ENCODE measurements at places on chromosomes 12 and 14.
A peak's percentile ranks its signal among the peaks of the same experiment; 100 is the strongest.

GRCh38 chr14:73232984-73233383 is 4.3 kb upstream of the PAPLN start:
- no peak for DNase-seq

DNA sequence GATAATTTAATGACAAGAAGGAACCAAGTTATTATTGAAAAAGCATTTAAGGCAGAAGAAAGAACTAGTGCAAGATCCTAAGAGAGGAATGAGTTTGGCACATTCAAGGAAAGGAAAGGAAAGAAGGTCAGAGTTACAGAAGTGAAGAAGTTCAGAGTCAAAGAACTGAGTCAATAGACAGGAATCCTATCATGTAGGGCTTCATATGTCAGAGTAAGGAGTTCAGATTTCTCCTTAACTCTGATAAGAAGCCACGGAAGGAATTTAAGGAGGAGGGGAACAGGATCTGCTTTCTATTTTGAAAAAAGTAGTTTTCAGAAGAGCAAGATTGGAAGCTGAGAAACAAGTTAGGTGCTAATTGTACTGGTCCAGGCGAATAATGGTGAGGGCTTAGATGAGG is 223.1 kb upstream of the FOXN3 start:
- no peak for DNase-seq

DNA sequence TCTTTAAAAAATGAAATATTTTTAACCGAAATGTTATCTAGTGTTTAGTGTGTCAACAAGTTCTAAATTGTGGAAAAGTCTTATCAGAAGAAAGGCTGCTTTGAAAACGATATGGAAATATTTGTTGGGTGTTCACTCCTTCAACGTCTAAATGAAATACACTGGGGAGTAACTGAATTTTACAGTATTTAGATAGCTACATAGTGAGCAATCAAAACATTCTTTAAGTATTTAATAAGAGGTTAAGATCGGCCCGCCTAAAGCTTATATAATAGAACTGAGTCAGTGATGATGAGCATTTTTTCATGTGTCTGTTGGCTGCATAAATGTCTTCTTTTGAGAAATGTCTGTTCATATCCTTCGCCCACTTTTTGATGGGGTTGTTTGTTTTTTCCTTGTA is 228.3 kb downstream of the RAD51B start:
- no peak for DNase-seq

GRCh38 chr14:88975043-88975830 is 150.8 kb downstream of the TTC8 start:
- DNase-seq, result no peak

DNA sequence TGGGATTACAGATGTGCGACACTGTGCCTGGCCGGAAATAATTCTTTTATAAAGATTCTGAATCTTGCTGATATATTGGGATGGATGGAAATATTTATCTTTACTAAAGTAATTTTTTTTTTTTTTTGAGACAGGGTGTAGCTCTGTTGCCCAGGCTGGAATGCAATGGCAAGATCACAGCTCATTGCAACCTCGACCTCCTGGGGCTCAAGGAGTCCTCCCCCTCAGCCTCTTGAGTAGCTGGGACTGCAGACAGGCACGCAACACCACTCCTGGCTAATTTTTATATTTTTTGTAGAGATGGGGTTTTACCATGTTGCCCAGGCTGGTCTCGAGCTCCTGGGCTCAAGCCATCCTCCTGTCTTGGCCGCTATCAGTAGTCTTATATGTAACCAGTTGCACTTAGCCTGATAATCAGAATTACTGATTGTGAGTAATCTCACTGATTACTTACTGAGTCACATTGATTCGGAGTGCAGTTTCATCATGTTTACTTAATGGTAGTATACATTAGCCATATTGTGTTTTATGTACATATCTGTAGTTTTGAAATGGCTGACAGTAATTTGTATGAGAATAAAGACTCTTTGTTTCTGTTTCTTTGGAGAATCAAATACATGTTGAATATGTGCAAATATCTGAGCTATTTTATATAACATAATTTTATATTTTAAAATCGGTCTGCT is 50.4 kb upstream of the LRTM2 start:
- no peak for DNase-seq

- DNase-seq, result no peak
Measured at GRCh38 chr14:47189911-47190484, 485.4 kb downstream of the MDGA2 start.

GRCh38 chr12:126668538-126668937 is 1598.4 kb upstream of the TMEM132C start:
- no peak for DNase-seq

DNA sequence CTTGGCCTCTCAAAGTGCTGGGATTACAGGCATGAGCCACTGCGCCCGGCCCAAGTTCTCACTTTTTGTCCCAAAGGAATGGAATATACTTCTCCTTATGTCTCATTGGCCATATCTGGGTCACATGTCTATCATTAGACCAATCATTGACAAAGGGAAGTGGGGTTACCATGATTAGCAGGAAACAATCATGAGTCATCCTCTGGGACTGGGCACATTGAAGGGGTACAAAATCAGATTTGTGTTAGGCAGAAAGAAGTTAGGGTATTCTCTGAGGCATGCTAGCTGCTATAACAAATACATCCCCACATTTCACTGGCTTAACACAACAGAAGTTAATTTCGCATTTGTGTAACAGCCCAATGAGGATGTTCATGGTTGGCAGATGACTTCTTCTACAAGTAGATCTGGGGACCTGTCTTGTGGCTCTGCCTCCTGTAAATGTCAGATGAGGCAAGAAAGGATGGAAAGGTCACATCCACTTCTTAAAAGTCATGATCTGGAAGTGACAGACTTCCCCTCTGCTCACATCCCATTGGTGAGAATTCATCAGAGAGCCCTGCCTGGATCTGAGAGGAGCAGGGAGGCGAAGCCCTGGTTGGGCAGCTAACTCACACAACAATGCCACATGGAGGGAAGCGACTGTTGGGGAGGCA is 3.1 kb downstream of the CCDC63 start:
- DNase-seq, result no peak

- DNase-seq, result no peak
Measured at GRCh38 chr14:92481386-92481785, 32.2 kb upstream of the RIN3 start.

- no peak for DNase-seq
Measured at GRCh38 chr12:48990552-48990951, 8.6 kb downstream of the DDN start.

DNA sequence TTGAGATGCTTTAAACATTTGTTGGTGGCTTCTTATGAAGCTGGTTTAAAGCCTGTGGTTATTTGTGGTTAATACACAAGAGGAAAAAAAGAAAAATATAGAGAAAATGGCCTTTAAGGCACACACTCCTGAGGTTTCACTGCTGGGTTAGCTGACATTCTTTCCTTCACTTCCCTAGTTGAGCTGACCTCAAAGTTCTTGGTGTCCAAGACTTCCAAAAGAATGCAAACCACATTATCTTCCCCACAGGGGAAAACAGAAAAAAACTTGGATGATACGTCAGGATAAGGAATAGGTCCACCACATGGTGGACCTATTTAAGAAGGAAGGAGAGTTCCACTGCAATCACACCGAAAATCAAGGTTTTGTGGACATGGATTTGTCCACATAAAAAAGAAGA is 94.3 kb downstream of the SLC25A21 start:
- DNase-seq, result no peak

GRCh38 chr14:57205938-57206337 is 62.8 kb downstream of the EXOC5 start:
- DNase-seq, result no peak

GRCh38 chr14:82445810-82446570 is 912.3 kb upstream of the SEL1L start:
- DNase-seq, result no peak

DNA sequence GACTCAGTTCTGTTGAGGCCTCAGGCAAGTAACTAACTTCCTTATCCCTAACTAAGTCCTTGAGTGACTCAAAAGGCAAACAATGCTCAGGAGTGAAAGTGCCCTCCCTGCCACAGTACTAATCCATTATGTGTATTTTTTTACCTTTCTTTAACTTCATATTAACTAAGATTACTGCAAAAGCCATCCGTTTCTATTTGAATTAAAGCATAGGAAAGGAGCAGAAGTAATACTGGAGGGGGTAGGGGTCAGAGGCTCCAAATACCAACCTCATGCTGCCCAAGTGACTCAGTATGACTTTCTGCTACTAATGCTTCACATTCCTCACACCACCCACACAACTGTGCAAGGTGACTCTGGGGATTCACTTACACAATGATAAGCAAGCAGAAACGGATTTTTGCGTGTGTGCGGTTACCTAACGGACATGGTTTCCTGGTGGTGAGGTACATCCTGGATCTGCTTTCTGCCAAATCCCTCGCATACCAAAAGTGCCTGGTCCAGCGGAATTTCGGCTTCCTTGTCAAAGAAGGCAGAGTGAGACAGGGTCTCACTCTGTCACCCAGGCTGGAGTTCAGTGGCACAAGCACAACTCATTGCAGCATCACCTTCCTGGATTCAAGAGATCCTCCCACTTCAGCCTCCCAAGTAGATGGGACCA is 25.1 kb downstream of the MOK start:
- no peak for DNase-seq

- no peak for DNase-seq
Measured at GRCh38 chr12:100337727-100338126, 19.1 kb upstream of the SLC17A8 start.

DNA sequence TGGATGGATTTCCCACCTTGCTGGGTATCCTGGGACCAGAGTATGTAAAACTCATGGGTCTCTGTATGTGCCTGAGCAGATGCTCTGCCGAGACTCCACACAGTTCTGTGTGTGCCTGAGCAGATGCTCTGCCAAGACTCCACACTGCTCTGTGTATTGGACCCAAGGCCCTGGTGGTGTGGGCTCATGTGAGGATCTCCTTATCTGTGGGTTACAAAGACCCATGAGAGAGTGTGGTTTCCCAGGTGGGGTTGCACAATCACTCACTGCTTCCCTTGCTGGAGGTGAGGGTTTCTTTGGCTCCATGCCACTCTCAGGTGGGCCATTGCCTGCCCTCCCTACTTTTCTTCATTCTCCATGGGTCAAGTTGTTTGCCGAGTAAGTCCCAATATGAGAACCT is 141.5 kb downstream of the TBC1D30 start:
- no peak for DNase-seq

GRCh38 chr14:93183596-93184317 is 940 bp downstream of the MOAP1 start:
- DNase-seq, result no peak

GRCh38 chr12:120468821-120469449 is 613 bp downstream of the SRSF9 start:
- DNase-seq, result peak; percentile 12

- no peak for DNase-seq
Measured at GRCh38 chr14:68593806-68594536, 198.9 kb downstream of the ZFP36L1 start.

- DNase-seq, result no peak
Measured at GRCh38 chr14:28321475-28322244, 444.9 kb upstream of the FOXG1 start.

DNA sequence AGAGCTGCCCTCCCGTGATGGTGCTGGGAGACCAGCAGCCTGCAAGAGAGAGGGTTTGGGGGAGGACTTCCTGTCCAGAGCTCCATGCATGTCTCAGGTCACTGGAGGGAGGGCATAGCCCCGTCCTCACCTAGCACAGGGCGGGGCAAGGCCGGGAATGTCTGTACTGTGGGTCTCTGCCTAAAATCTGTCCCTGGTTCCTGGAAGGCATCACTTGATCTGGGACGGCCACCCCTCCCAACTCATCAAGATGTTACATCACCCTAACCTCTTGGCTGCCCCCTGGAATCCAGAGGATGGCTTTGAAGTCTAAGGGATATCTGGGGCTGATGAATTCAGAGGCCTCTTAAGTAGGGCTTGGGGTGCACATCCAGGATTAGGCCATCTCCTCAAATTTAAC is 37.0 kb upstream of the MEG3 start:
- DNase-seq, result no peak

- DNase-seq, result no peak
Measured at GRCh38 chr14:64701660-64702059, 2.6 kb upstream of the PLEKHG3 start.

Measured in stimulated activated CD4-positive, alpha-beta T cell treated with anti-CD3 and anti-CD28 coated beads, TNF-alpha, amount 100 ng/mL, for 4 hours (primary cell).